ENCODE measurements at places on chromosomes 12 and 14.
A peak's percentile ranks its signal among the peaks of the same experiment; 100 is the strongest.

DNA sequence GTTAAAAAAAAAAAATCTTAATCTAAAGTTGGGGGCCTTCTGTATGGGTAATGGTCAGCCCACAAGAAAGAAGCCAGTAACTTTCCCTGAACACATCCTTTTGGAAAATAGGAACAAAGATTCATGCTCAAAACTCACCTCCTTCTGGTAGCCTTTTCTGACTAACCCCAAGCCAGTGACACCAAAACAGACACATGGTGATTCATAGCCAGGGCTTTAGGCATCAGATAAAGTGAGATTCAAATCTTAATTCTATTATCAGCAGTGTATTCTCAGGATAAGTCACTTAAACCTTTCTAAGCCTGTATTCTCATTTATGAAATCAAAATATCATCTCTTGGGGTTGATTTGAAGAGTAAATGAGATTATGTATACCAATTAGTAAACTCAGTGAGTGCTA, 4.9 kb downstream of the ATP5MC2 start:
- DNase-seq, result no peak

GRCh38 chr14:21278632-21279031, 1.3 kb upstream of the RPGRIP1 start:
- no peak for DNase-seq

DNA sequence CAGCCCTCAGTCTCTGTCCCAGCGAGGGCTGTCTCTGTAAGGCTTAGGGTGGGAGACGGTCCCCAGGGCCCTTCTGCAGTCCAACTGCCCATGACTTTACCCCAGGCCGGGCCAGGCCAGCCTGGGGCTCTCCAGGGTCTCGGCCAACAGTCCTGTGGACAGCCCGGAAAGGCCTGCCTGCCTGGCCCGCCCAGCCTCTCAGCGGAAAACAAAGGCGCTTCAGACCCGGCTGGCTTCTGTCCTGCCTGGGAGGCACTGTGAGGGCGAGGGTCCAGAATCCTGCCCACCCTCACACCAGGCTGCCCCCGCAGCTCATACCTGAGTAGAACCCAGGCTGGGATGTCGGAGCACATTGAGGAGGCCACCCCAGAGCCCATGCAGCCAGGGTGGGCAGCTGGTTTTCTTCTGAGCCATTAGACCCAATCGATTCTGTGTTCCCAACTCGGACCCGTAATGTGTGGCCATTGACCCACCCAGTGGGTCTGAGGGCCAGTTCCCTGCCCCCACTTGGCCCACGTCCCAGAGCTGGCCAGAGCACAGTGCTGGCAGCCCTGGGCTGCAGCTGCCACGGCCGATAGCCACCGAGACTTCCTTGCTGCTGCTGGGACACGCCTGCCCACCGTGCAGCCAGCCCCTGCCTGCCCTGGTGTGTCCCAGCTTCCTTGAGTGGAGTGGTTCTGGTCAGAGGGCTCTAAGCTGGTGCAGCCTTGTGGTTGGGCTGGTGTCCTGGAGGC, 1.6 kb downstream of the CRIP2 start:
- no peak for DNase-seq

- no peak for DNase-seq
Observed at GRCh38 chr12:95339086-95339788, 121.6 kb downstream of the VEZT start.

DNA sequence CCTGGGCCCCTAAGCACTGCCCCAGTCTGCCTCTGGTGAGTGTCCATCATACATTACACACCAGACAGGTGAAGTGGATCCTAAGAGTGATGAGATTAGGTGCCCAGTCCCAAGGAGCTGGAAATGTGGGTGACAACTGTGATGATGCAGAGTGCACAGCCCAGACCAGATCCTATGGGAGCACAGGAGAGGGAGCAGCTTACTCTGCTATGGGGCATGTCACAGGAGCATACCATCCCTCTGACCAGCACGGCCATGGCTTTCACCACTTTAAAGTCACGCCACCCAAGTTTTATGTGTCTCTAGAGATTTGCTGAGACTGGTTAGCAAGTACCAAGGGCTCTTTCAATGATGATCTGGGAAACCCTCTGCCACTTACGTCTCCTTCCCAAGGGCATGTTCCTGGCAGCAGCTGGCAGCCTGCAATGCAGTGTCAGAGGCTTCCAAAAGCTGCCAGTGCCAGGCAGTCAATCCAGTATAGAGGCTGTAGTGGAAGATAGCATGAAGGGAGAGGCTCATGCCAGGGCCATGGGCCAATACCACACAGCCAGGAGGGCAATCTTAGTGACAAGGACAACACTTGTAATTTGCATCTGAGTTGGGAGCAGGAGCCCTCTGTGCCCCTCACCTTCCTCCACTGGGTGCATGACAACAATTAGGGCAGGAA, 40.2 kb downstream of the STAB2 start:
- no peak for DNase-seq

DNA sequence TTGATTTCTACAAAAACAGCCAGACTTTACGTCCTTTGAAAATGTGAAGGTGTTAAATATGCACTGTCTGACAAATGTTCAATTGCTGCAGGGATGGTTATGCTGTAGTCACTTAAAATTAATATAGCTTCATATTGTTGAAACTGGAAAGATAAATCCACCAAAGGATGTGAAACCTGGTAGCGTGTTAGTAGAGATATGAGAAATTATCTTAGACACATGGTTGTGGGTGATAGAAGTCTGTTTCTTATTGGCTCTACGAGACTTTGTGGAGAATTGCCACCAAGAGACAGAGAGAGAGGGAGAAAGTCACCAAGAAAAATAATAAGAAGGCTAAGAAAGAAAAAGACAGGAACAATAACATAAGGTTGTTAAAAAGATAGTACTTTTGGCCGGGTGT, 2.6 kb upstream of the CAPRIN2 start:
- no peak for DNase-seq

DNA sequence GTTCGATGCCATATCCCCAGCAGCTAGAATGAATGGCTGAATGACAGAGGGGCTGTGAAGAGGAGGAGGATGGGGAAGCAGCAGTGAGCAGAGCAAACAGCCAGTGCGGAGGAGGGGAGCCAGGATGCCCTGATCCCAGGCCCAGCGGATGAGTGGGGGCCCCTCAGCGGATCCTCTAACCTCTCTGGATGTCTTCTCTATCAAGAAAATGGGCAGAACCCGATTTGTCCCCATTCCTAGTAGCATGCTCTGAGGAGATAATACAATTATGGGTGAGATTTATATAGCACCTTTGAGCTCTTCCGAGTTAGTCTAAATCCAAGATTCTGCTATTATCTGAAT, 30.0 kb upstream of the RPLP0 start:
- no peak for DNase-seq

- DNase-seq, result no peak
Observed at GRCh38 chr14:36844443-36845195, 183.0 kb downstream of the PAX9 start.

GRCh38 chr14:91985521-91986255, 38.2 kb upstream of the FBLN5 start:
- DNase-seq, result no peak

GRCh38 chr14:51431033-51431709, 191.1 kb downstream of the TMX1 start:
- DNase-seq, result no peak

- DNase-seq, result no peak
Observed at GRCh38 chr12:39587225-39587624, 32.4 kb downstream of the ABCD2 start.

DNA sequence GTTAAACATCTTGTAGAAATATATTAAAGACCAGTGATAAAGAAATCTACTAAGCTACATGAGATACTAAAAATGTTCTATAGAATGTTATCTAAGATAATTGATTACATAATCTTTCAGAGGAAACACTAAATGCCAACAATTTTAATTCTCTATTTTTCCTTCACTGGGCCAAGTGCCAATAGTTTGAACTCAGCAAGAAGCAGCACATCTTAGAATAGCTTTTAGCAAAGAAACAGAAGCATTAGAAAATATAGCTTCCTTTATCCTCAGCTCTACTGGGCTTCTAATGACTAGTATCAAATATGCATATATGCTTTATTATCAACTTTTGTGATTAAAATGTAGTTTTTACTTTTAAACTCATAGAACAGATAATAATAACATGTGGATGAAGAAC, 461.4 kb upstream of the USP15 start:
- no peak for DNase-seq

DNA sequence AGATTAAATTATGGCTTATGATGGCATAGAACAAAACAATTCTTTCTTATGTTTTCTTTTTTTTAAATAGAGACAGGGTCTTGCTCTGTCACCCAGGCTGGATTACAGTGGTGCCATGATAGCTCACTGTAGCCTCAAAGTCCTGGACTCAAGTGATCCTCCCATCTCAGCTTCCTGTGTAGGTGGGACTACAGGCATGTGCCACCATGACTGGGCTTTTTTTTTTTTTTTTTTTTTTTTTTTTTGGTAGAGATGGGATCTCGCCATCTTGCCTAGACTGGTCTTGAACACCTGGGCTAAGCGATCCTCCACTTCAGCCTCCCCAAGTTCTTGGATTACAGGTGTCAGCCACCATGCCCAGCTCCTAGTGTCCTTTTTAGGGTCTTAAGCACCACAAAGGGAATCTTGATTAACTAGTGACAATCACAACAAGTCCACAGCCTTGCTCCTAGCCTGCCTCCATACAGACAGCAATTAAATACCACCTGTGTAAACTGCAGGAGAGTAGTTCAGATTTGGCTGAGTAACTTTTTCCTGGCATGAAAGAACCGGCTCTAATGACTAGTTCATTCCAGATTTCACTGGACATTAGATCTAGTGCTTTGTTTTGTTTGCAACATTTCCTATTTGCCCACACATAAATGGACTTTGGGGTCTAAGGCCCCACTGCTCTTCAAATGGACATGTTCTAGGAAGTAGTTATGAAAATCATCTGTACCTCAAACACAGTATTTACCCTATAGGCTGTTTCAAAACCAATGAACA, 61.6 kb downstream of the SH2B3 start:
- DNase-seq, result no peak

- no peak for DNase-seq
Observed at GRCh38 chr12:113361574-113362370, 3.4 kb downstream of the PLBD2 start.

DNA sequence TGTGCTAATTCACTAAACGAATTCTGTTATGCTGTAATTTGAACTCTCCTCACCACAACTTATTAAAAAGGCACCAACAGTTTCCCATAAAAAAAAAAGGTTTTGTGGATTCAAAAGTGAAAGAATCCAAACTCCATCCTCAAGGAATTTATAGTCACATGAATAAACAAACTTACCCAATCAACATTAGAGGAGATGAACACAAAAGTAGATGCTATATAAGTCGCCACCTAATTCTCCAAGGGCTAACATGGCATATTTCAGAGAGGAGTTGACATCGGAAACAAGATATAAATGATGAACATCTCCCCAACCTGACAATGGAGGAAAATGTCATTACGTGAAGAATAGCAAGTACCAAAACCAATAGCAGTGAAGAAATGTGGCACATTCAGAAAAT, 265.5 kb upstream of the PRKD1 start:
- no peak for DNase-seq

GRCh38 chr12:26317942-26318575, 122.7 kb downstream of the SSPN start:
- DNase-seq, result no peak

DNA sequence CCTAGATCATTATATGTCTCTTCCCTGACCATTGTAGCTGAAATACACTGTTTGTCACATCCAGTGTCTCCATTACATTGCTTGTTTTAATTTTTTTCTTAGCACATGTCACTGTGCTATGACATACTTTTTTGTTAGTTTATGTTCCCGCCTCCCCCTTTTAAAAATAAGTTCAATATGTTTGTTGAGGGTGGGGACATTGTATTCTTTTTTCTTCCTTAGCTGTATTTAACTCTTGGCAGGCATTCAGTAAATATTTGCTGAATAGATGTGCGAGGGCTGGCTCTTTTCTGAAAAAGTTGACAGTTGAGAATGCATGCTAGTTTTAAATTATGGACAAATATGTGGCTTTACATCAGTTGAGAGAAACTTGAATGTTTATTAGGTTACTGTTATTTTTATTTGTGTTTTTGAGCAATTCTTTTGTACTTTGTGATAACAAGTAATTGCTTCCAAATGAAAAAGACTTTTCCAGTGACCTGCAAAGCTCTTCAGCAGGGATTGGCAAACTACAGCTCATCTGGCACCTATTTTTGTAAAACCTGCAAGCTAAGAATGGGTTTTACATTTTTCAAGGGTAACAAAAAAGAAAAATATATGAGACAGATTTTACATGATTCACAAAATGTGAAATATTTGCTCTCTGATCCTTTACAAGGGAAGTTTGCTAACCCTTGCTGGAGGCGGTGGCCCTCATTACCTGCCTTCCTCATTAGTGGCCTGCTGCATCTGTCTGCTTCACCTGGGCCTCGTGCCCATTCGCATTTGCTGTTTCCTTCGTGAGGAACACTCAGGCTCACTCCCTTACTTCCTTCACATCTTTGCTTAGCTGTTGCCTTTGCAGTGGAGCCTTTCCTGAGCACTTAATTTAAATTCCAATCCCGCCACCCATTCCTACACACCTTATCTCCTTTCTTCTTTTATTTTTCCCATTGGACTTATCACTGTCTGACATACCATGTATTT, 229.4 kb downstream of the ERC1 start:
- DNase-seq, result no peak

DNA sequence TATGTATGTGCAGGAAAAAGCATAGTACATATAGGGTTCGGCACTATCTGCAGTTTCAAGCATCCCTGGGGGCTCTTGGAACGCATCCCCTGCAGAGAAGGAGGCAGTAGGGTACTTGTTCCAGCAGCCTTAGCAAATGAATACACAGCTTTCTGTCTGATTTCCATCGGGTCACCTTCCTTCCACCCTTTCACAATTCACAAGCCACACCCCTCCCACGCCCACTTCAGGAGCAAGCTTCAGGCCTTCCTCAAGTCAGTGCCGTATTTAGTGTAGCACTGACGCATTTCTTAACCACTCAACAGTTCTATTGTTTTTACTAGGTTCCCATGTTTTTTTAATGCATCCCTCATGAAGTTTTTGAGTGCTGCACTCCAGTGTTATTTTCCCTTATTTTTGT, 64.2 kb downstream of the CLMN start:
- DNase-seq, result no peak

- DNase-seq, result no peak
Observed at GRCh38 chr12:84732828-84733340, 179.7 kb downstream of the SLC6A15 start.

- DNase-seq, result no peak
Observed at GRCh38 chr12:63792338-63792737, 12.6 kb downstream of the RXYLT1 start.

- no peak for DNase-seq
Observed at GRCh38 chr14:88281447-88281846, 41.6 kb downstream of the KCNK10 start.

- peak; percentile 21 for DNase-seq
Observed at GRCh38 chr12:108980831-108981618, 39.8 kb downstream of the SVOP start.

DNA sequence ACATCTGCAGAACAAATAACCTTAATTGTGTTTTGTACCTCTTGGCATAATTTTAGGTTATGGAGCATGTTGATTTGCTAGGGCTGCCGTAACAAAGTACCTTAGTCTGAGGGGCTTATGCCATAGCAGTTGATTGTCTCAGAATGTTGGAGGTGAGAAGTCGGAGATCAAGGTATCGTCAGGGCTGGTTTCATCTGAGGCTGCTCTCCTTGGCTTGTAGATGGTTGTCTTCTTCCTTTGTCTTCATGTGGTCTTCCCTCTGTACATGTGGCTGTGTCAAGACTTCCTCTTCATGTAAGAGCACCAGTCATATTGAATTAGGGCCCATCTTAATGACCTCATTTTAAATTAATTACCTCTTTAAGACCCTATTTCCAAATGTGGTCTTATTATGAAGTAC, 64.4 kb upstream of the PTHLH start:
- DNase-seq, result no peak

All from 8988T (cell line).